CD4-positive, alpha-beta T cell treated with Interleukin-15 for 4 hours (primary cell): ENCODE measurements at places on chromosomes 5 and 9.

DNA sequence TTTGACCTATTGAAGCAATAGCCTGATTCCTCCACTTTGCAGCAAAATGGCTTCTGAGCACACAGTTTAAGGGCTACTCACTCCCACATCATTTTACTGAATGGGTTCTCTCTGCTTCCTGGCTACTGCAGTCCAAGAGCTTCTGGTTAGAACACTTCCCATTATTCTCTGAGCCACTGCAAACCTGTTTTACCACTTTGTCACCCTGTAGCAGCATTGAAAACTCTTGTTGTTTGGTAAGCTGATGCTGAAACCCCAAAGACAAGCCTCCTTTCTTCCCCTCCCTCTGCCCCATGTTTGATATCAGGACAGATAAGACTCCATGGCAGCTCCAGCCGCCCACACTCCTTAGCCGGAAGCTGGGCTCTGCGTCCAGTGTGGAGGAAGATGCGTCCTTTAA is 84.4 kb upstream of the RARS1 start:
- DNase-seq: no peak

GRCh38 chr9:12774861-12775678 is at the start of gene LURAP1L:
TSS of gene LURAP1L (plus strand) at chr9:12775020. CDS start at chr9:12775716, 696 bp downstream.
- no peak for DNase-seq

DNA sequence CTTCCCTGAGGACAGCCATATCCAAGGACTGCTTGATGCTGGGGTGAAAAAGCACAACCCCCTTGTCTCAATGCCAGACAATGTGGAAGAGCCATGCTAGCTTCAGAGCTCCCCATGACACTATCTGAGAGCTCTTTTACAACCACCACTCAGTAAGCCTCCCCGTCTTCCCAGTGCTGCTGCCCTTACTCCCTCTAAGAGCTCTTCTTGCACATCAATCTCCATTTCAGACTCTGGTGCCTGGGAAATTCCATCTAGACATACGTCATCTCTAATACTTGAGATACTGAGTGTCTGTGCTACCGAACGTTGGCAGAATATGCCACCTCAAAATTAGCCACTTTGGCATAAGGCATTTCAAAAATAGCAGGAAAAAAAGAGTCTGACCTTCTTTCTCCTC is 94.5 kb downstream of the EDIL3 start:
- DNase-seq: no peak

DNA sequence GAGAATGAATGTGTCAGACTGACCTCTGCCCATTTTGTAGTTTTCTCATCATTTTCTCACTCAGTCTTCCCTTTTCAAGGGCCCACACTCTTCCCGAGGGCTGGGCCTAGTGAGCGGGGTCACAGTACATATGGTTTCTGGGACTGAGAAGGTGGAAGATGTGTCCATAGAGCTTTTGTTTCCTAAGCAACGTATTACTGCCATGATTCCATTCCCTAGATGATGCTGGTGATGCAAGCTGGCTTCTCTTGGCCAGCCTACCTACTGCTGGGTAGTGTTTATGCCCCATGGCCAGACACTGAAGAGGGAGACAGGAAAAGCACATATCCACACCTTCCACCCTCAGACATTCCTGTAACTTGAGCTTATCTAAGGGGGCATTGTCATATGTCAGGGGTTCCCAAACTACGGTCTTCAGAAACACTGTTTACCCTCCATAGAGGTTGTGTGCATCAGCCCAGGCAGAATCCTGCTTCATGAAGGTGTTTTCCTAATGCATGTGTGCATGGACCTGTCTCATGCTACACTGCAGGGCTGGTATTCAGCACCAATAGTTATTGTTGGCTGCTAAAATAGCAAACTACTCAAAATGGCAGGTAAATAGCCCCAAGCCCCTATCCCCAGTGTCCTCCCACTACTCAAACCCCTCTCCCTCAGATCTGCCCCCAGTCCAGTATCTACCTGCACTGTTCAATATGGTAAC is 9.5 kb downstream of the IRF1 start:
- DNase-seq: no peak

GRCh38 chr5:50606179-50606578 is 60.3 kb upstream of the PARP8 start:
- DNase-seq: no peak

- no peak for DNase-seq
Observed at GRCh38 chr5:54630738-54631359, 113.3 kb downstream of the SNX18 start.

DNA sequence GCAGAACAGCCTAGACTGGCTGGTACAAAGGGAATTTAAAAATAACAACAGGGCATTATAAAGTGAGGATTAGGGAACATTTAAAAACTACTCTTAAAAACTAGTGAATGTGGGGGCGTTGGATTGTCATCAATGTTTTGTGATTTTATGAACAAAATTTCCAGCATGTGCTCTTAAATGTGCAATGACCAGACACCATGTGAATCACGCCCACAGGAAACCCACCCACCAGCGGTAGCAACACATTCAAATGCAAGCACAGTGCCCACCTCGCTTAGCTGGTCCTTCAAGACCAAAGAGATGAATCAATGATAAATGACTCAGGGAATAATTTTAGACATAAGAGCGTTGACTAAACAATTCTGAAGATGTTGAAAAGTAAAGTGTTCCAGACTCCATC is 40.9 kb downstream of the S1PR3 start:
- DNase-seq: no peak

DNA sequence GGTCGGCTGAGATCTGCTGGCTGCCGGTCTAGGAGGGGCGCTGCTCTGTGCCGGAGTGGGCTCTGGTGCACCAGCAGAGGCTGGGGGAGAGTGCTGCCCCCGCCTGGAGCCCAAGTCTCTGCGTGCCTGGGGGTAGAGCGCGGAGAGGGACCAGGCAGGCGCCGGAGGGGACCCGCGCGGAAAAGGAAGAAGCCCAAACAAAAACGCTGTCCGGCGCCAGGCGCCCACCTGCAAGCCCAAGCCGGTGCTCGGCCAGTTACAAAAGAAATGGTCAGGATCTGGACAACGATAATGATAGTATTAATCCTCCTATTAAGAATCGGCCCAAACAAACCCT is 571 bp upstream of the S1PR3 start:
- DNase-seq: no peak

GRCh38 chr9:24765025-24765756 is 219.5 kb upstream of the IZUMO3 start:
- no peak for DNase-seq

GRCh38 chr5:81121836-81122630 is 111.1 kb upstream of the CKMT2 start:
- DNase-seq: no peak

DNA sequence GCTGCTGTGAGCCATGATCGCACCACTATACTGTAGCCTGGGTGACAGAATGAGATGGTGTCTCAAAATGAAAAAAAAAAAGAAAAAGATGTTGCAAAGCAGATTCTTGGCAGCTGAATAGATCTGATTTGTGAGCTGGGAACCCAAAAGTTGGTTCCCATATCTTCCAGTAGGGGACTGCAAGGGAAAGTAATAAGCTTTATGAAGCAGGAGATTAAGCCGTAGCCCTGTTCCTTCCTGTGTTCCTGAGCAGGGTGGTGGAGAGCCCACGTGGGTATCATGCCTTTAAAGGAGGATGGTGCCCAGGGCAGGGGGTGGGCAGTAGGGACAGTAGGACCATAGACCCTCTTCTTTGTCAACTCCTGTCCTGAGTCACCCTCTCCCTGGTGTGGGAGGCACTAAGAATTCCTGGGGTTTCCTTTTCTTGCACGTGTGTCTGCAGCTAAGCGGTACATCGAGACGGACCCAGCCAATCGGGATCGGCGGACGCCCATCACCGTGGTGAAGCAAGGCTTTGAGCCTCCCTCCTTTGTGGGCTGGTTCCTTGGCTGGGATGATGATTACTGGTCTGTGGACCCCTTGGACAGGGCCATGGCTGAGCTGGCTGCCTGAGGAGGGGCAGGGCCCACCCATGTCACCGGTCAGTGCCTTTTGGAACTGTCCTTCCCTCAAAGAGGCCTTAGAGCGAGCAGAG is 37.9 kb downstream of the STOM start:
- no peak for DNase-seq

DNA sequence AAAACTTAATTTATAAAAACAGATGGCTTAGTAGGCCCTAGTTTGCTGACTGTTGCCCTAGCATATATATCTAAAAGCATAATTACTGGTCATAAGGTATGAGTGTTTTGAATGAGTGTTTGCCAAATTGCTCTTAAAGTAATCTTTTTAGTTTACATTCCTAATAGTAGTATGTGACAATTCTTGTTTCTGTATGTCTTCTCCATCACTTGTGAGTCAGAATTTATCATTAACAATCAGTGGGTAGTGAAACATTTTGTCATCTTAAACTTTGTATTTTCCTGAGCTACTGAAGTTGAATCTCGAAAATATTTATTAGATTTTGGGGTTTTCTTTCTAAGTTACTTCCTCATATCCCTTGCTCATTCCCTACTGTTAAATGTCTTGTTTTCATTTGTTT is 49.6 kb downstream of the APC start:
- no peak for DNase-seq

GRCh38 chr5:146890731-146891440 is 12.3 kb upstream of the PPP2R2B start:
- no peak for DNase-seq

- no peak for DNase-seq
Observed at GRCh38 chr5:80037366-80037765, 2.2 kb downstream of the THBS4 start.

DNA sequence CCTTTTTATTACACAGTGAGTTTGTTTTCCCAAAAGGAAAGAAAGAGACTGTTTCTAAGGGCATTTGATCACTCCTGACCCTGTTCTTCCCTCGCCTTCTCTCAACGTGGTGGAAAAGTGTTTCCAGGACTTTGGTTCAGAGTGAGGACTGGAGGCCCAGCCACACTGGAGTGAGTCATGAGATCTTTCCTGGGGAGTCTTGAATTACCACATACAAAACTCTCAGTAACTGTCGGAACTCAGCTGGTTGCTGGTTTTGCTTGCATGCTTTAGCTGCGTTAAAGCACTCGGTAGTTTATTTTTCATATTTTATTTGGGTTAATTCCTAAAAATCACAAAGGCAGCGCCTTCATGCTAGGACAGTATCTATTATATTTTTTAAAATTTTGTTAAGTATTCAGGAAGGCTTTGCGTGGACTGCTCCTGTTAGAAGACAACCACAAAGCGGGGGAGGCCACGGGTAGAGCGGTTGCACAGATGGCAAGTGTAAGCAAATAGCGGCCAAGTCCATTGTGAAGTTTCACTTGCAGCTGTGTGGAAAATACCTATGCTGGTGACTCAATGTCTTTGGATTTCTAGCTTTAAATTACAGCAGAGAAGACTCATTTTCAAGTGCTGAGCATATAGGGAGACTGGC is 77.7 kb downstream of the ARSB start:
- DNase-seq: no peak

DNA sequence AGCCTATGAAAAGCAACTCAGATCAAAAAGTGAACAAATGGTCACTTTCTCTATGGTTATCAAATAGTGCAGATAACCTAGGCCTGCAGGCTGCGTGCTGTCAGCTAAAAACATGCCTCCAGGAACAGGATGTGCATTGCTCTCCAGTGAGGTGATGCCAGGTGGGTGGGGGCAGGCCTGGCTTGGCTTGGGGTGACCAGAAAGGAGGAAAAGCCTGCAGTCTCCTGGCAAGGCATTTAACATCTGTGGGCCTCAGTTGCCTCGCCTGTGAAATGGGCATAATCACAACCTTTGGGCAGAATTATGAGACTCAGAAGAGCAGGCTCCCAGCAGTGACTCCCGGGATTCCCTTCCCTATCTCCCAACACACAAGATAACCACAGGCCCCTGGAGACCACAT is 135.9 kb downstream of the COL23A1 start:
- DNase-seq: no peak

DNA sequence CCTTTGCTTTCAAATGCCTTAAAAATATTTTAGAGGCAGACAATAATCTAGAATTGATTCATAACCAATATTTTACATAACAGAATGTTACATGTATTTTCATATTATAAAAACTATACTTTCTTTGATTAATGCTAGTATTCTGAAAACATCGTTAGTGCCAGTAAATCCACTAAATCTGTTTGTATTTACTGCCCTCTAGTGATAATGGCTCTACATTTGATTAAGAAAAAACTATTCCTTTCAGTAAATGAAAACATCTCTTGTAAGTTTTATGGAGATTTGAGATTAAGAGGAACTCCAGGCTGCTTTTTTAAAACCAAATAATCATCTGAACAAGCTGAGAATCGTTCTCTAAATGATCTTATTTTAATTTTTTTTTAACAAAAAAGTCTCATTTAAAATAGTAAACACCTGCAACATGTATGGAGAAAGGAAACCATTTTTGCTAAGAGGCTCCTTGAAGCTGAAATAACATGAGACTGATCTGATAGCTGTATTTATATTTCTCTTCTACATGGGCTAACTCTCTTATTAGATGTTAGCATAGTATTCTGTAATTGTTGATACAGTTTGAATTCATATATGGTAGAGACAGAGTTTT is 424.7 kb downstream of the RAB3C start:
- peak; percentile 15 for DNase-seq
